Lung (tissue), 17 donors: ENCODE measurements at places on chromosomes 2 and 18. TPM values are rescaled to one million over a fixed set of nuclear protein-coding genes. Genes with fewer than 3 reads are reported as not detected.

The ADAM23 gene
- polyA plus RNA-seq, result 0.57 TPM

The CD8B2 gene
- not detected for polyA plus RNA-seq

The COL3A1 gene
- polyA plus RNA-seq, result 211 TPM

The NXPH2 gene
- not detected for polyA plus RNA-seq

DNA sequence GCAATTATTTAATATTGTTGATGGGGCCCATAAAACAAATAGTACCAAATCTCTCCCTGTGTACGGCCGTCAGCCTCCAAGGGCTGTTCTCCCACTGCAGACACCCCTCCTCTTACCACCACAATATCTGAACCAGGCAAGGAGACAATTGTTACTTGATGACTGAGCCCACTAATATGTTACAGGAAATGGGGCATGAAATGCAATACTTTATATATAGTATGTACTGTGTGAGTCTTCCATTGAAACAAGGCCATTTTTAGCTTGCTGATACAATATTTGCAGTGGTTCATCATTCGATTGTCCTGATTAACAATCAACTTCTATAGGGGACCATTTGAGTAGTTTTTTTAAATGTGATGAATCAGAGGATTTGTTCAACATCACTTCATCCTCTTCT is 307.3 kb downstream of the GBX2 start:
- no peak for DNase-seq

- peak; percentile 32 for DNase-seq
Measured at GRCh38 chr2:212912445-212913103, 238.8 kb downstream of the IKZF2 start.

The COLEC12 gene
- polyA plus RNA-seq, result 16.0 TPM

DNA sequence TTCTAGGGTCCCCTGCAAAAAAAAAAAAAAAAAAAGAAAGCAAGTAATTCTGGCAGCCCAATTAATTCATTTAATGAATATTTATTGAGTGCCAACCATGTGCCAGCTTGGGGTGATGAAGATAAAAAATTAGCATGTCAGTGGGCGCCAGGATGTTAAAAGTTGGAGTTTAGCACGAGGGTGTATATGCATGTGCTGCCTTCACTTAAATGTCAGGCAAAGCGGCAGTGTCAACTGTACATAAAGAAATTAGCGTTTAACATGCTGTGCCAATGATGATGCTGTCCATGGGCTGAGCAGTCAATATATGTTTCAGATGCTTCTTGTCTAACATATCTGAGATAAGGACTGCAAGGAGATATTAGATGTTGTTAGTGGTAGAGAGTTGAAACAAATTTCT is 49.5 kb downstream of the ASAP2 start:
- no peak for DNase-seq

DNA sequence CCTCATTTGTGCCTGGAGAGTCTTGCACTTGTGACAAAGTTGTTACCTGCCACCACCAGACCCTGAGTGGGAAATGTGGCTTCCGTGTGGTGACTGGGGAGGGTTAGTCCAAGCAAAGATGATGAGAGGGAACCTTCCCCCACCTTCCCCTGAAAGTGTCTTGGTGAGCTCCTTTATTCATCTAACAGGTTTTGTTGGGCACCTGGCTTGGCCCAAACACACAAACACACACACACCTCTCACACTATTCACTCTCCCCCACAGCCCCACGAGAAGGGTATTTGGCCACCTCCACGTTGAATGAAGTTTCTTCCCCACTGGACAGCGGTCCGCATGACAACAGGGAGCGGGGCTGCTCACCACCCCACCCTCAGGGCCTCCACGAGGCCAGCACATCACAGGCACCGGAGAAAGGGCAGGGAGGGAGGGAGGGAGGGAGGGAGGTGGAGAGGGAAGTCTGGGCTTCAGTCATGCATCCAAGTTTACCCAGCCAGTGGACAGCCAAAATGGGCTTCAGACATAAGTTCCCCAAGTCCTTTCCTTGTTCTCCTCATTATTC is 1.4 kb downstream of the CIB4 start:
- DNase-seq, result no peak

GRCh38 chr2:179376881-179377280 is 112.2 kb upstream of the SESTD1 start:
- no peak for DNase-seq

GRCh38 chr2:122368576-122369243 is 613.3 kb downstream of the TSN start:
- DNase-seq, result no peak
